ENCODE measurements at places on chromosomes 6 and 20.
A peak's percentile ranks its signal among the peaks of the same experiment; 100 is the strongest.

DNA sequence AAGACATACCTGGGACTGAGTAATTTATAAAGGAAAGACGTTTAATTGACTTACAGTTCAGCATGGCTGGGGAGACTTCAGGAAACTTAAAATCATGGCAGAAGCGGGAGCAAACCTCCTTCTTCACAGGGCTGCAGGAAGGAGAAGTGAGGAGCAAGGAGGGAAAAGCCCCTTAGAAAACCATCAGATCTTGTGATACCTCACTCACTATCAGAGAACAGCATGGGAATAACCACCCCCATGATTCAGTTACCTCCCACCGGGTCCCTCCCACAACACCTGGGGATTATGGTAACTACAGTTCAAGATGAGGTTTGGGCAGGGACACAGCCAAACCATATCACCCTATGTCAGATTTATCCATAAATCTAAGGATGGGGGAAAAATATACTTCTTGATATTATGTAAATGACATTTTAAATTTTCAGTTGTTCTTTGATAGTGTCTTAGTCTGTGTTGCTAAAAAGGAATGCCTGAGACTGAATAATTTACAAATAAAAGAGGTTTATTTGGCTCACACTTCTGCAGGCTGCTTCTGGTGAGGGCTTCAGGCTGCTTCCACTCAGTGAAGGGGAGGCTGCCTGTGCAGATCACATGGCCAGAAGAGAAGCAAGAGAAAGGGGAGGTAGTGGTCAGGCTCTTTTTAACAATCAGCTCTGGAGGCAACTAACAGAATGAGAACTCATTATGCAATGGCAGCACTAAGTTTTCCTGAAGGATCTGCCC is 1.2 kb upstream of the MCM9 start:
- no peak for DNase-seq

DNA sequence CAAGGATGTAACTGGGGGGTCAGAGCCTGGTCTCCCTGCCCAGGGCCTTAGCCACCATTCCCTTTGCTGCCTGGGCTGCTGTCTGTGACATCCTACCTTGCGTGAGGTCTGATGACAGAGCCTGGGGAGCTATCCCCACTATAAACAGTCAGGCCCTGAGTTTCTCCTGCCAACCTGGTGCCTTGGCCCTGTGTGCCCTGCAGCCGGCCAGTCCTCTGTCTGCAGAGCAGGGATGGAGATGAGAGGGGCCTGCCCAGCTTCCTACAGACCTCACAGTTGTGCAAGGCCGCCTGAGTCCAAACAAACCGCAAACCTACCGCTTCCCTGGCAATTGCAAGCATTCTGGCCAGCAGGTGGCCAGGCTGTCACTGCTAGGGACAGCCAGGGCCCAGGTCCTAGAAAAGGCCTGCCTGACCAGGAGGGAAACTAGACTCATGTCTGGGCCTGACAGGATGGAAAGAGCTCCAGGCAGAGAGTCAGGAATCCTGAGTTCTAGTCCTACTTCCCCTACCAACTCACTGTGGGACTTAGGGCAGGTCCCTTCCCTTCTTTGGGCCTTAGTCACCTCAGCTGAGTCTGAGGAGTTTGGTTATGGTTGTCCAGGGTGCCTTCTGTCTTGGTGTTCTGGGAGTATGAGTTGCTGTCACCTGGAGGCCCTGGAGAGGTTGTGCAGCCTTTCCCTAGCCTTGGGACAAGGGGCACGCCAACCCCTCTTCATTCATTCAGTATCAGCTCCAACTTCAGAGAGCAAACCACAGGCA is 86.2 kb downstream of the VEGFA start:
- DNase-seq = peak; percentile 73

DNA sequence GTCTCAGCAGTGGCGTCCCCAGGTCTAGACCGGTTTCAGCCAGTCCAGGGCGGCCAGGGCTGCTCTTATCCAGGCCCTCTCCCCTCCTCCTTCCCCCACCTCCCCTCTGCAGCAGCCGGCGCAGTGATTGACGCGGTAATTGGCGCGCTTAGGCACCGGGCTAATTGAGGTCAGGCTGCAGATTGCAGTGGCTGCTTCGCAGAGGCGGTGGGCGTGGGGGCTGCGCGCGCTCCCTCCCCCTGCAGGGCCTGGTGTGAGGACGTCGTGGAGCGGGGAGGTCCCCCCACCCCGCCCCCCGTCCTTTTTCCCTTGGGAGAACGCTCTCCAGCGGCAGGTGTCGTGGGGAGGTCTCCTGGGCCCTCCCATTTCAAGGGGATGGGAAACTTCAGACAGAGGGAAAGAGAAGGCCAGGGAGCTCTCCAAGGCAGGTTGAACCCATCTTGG is 70.4 kb upstream of the BLCAP start:
- DNase-seq = no peak

- DNase-seq = no peak
Observed at GRCh38 chr20:17749978-17750721, 50.4 kb downstream of the BANF2 start.

GRCh38 chr20:13344671-13345070 is 123.6 kb downstream of the ISM1 start:
- no peak for DNase-seq

- DNase-seq = no peak
Observed at GRCh38 chr20:40868551-40869217, 159.9 kb upstream of the TOP1 start.
